ENCODE measurements at places on chromosomes 1 and 21. TPM values are rescaled to one million over a fixed set of nuclear protein-coding genes. Genes with fewer than 3 reads are reported as not detected.

DNA sequence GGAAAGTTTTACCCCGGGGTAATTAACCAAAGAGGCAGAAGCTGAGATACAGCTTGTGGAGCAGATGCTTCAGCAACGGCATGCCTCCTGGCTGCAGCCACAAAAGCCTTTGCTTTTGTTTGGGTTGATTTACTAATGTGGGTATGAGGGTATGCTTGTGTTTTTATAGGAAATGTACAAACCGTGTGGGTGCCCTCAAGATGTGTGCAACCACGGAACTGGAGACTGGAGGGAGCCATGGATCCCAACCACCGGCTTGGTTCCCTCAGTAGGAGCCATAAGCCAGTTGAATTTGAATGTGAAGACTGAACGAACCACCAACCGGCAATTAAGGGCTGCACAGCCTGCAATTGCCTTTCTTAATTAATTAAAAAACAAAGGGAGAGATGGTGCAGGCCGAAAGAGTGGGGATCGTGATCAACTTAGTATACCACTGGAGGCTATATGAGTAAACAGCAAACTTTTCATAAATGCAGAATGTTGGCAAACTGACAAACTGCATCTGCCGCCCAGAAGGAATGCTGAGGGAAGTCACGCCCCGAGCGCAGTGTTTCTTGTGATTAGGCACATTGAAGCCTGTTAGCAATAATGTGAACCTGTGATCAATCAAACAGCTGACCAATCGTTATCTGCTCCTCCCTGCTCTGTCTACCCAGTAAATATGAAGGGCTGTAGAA, 104.1 kb downstream of the DISP1 start:
- DNase-seq, result no peak

DNA sequence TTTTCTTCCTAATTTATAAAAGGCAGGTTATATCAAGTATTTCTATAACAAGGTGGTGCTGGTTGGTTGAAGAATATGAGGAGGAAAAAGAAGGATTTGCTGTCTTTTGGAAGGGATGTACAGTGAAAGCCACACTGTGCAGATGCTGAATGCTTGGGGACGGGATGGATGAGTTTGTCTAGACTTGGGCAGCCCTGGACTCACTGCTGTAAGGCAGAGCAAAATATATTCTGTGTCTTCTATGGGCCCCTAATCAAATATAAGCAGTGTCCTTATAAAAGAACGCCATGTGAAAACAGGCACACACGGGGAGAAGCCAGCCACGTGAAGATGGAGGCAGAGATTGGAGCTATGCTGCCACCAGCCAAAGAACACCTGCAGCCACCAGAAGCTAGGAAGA, 47.4 kb downstream of the PHC2 start:
- DNase-seq, result no peak

- DNase-seq, result peak; percentile 68
Measured at GRCh38 chr1:59057211-59057694, 239.6 kb upstream of the FGGY start.

DNA sequence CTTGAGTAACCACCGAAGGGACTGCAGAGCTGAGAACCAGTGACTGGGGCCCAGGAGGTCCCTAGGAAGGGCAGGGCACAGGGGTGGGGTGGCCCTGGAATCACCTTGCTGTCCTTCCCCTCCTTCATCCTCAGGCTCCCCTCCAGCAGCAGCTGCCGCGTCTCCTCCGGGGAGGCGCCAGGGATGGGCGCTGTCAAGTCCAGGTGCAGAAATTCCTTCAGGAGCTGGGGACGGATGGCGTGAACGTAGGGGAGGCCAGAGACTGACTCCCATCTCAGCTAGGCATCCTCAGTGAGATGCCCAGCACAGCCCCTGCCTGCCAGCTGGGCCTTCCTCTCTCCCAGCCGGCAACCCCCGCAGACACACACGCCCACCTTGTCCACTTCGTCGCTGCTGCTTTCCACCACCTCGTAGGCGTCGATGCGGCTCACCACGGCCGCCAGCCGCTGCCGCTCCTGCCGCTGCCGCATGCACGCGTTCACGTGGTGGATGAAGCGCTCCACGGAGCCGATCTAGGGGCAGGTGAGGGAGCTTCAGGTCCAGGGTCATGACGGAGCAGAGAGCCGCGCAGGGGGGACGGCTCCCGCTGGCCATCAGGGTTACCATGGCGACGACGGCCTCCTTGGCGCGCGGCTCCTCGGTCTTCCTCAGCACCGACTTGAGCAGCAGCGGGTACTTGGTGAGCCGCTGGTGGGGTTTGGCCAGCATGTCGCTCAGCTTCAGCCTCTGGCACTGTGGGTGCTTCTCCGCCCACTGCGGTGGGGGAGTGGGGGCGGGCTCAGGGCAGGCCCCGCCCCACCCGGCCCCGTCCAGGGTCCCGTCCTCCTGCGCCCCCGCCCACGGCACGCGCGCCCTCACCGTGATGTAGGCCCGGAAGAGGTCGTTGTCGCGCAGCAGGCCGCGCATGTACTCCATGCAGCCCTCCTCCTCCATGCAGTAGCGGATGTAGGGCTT, 4.4 kb upstream of the TNFRSF25 start:
- no peak for DNase-seq

DNA sequence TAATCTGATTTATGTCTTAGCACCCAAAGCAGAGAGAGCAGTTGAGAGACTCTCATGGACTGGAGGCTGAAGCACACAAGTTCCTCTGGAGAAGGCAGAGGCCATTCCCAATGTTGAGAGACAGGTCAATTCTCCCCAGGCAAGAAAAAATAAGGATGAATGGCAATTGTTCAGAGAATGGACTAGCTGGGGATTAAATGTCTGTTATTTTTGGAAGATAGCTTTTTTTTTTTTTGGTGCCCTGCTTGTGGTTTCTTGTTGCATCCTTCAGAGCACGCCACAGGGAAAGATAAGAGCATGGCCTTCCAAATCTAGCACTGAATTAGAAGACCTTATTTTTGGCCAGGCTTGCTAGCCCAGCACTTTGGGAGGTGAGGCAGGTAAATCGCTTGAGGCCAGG, 65.6 kb upstream of the ERRFI1 start:
- DNase-seq, result peak; percentile 68

- DNase-seq, result no peak
Measured at GRCh38 chr1:2384941-2385481, 6.3 kb downstream of the MORN1 start.

GRCh38 chr1:222370081-222370912, 177.6 kb downstream of the HHIPL2 start:
- DNase-seq, result peak; percentile 87

- peak; percentile 12 for DNase-seq
Measured at GRCh38 chr1:172117800-172118199, 276.5 kb downstream of the DNM3 start.

DNA sequence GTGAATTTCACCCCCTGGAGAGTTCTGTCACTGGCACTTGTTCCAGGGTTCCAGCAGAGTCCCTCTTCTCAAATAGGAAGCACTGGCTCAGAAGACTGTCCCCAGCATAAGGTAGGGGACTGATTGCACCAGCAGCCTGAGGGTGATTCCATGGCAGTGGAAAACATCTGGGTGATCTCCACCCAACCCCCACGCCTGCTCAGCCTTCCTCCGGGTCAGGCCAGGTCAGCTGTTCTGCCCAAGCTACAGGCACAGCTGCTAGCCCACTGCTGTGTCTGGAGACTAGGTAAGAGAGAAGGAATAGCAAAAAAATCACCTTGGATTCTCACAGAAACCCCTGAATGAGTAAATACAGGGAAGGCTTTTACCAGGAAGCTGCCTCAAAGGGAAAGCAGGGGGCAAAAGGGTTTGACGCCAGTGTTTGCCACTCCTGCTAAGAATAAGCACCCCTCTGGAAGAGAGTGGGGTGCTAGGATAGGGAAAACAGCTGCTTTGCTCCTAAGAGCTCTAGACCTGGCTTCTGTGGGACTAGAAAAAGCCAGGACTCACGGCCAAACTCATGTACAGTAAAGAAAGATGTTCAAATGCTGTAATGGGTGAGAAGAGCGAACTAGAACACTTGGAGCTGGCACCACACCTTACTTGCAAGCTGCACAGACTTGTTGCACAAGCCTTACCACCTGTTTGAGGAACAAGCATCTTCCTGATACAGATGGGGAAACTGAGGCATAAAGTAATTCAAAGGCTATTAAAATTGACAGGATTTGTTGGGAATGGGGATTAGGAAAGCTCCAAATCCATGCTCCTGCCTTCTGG, 1.0 kb upstream of the DENND2D start:
- no peak for DNase-seq

MIXL1 gene
- not detected for total RNA-seq

DNASE2B gene
- not detected for total RNA-seq

SPATA1 gene
- total RNA-seq, result 0.24 TPM

TSTD1 gene
- total RNA-seq, result not detected

Measured in Daoy (cell line).